Stimulated activated CD4-positive, alpha-beta T cell treated with anti-CD3 and anti-CD28 coated beads, Interleukin-15, amount 100 ng/mL, for 24 hours (primary cell): ENCODE measurements at places on chromosomes 2 and 18.

- no peak for DNase-seq
Observed at GRCh38 chr2:139872032-139872431, 1091.8 kb upstream of the NXPH2 start.

DNA sequence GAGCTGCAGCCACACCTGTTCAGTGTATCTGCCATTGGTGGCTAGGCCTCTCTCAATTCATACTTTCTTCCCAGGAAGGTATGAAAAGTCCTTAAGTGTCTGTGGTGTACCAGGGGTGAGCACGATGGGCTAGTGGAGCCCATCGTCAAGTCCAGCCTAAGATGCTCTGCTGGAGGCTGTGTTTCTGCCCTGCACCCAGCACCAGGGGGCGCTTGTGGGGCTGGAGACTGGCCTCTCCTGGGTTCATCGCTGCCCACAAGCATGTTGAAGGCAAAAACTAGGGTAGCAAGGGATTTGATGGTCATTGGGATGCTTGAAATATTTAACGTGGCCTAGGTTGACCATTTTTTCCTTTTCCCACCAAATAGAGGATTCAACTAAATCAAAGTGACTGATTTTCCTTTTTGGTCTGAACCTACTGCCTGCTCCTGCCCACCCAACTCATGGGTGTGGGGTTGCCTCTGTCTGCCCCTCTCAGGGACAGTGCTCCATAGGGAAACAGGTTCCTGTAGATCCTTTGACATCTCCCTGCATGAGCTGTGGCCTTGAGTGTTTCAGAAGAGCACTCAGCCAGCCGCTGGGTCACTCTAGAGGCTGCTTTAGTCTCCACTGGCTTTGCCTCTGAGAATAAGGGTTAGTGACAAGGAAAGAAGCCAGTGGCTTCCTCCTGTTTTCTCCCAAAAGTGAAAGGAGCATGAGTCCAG lies 59.0 kb downstream of the TPGS2 start:
- DNase-seq, result peak; percentile 23

DNA sequence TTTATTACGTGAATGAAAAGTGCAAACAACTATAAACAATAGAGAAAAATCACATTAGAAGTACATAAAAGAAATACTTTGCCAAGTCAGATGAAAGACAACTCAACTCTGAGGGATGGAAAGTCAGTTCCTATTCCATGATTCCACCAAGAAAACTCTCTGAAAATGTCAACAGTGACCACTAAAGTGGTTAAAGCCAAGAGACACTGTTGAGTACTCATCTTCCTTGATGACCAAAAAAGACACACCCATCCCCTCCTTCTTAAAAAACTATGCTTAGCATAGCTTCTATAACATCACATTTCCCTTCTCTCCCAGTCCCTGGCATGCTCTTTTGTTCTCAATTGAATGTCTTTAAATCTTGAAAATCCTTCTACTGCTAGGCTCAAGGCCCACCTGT lies 160.0 kb downstream of the TCF4 start:
- DNase-seq, result no peak

DNA sequence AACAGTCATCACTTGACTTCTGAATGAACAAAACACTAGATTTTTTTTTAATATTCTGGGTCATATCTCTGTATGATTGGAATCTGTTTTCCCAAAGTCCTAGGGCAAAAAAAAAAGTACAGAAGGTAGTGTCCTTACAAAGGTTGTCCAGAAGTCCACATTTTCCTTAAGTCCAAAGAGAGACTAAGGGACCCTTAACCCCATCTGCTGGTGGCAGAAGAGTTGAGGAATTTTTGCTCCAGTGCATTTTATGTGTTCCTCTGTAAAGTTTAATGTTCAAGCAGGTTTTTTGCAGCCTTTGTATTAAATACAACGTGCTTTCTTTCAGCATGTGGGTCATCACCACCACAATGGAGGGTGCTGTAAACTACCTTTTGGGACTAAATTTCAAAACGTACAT lies 215.9 kb downstream of the SP3 start:
- no peak for DNase-seq

GRCh38 chr2:235592430-235592829 lies 98.6 kb downstream of the AGAP1 start:
- no peak for DNase-seq

GRCh38 chr18:70154591-70155194 lies 50.8 kb downstream of the RTTN start:
- no peak for DNase-seq

DNA sequence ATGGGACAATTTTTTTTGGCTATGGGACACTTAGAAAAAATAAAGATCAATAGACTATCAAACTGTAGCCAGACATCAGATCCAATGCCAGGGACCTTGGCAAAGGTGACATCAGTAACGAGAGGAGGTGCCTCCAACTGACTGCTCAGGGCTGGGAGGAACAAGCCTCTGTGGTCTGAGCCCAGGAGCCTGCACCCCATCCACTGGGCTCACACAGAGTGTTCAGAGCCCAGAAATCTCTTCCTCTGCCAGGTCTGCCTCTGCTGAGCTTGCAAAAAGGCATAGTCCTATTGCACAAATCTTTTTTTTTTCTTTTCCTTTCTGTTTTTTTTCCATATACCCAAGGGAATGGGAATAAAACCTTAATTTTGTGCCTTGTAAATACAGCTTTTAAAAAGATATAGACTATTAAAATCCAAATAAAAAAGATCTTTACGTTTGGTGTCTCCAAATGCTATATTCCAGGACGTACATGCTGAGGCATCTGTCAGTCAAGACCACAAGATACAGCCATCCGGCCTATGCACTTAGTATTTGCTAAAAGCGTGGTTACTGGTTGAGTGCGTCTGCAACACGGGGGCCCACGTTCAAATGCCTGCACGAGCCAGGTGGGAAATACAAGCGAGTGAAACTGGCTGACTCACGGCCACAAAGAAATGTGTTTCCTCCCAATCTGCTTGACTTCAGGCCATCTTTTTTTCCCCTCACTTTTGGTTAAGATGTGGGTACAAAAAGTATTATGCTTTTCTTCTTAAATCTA lies 7.8 kb upstream of the ARHGAP25 start:
- DNase-seq, result peak; percentile 90

DNA sequence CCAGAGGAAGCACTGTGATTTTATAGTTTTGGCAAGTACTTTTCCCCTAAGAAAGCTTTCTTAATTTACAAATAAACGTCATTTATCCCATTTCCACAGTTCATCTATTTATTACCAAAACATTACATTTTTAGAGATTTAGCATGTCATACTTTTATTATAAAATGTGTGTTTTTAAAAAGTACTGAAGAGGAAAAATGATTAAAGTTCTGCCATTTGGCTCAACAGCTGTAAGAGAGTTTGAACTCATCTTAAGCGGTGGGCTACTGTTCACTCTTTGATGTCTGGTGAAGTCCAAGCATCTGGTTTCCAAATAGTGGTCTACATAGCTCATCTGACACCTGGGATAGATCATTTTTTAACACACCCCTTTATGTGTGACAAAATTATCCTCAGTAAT lies 51.3 kb upstream of the TANC1 start:
- no peak for DNase-seq

- DNase-seq, result no peak
Observed at GRCh38 chr2:123521854-123522253, 503.2 kb upstream of the CNTNAP5 start.

- no peak for DNase-seq
Observed at GRCh38 chr2:65198737-65199136, 28.9 kb upstream of the ACTR2 start.

GRCh38 chr2:121705958-121706357 lies 30.7 kb downstream of the NIFK start:
- DNase-seq, result no peak

DNA sequence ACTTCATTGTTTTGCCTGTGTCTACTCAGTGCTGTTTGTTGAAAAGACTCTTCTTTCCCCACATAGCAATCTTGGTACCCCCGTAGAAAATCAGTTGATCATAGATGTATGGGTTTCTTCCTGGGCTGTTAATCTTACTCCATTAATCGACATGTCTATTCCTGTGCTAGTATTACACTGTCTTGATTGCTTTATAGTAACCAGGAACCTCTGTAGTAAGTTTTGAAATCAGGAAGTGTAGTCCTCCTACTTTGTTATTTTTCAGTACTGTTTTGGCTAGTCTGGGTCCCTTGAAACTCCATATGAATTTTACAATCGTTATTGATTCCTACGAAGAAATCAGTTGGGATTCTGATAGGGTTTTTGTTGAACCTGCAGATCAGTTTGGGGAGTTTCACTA lies 78.8 kb upstream of the FAM136A start:
- DNase-seq, result no peak

DNA sequence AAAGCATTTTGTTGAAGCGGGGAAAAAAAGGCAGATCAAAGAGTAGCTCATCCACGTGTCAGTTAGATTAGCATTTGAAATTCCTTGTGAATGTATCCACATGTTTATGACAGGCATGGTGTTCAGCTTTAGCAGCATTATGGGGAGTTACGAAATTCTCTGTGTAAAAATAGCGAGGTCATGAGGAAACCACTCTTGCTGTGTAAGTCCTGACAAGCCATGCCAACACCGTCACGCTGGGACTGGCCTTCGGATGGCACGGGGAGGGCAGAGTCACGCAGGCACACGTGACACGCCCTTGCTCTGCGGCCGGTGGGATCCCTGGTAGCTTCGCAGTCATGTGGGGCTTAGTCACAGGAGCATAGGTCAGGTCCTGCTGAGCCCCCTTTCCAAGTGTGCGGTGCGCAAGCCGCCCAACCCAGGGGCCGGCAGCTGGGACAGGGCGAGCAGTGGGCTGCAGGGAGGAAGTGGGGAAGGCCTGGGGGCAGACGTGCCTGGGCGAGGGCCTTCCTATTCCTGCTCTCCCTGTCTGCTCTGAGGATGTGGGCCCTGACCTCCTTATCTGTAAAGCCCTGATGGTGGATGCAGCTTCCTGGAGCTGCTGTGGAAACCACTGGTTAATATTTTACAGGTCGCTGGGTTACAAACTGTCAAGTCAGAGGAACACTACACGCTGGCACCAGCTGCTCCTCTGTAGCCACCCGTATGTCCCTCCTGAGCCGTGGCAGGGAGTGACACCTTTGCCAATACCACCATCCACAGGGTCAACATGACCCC lies 18.0 kb downstream of the MBP start:
- DNase-seq, result peak; percentile 38

GRCh38 chr18:50775726-50776125 lies 44.1 kb downstream of the MRO start:
- no peak for DNase-seq

- no peak for DNase-seq
Observed at GRCh38 chr2:238220274-238220891, 16.9 kb upstream of the ILKAP start.

DNA sequence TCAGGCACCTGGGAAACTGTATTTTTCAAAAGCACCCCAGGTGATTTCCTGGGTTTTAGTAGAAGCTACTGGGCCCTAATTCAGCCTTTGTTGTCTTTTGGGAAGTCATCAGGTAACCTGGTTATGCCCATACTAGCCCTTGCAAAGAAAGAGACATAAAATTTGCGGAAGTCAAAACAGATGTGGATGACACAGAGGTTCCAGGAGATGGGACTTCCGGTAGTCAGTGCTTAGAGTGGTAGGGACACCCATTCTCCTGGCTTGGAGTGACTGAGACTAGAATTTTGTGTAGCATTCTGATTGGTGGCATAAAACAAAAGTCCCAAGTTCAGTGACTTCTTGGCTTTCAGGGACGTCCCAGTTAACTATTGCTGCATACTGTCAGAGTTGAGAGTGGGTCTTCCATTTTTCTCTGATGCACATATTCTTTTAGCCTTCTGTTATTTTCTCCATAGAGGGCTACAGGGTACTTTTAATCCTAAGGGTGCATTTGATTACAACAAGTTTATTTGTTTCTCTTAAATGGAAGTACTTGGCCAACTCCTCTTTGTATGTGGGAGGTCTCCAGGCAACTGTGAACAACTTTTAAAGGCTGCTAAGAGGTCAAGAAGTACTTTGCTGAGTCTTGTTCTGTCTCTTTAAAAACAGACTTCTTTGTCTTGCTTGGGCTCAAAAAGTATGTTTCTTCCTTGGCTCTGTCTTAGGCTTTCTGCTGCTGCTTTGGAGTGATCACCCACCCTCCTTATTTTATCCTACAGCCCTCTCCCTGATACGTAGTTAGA lies 8.8 kb downstream of the NAB1 start:
- no peak for DNase-seq

GRCh38 chr2:43127208-43127940 lies 99.0 kb downstream of the ZFP36L2 start:
- peak; percentile 96 for DNase-seq

DNA sequence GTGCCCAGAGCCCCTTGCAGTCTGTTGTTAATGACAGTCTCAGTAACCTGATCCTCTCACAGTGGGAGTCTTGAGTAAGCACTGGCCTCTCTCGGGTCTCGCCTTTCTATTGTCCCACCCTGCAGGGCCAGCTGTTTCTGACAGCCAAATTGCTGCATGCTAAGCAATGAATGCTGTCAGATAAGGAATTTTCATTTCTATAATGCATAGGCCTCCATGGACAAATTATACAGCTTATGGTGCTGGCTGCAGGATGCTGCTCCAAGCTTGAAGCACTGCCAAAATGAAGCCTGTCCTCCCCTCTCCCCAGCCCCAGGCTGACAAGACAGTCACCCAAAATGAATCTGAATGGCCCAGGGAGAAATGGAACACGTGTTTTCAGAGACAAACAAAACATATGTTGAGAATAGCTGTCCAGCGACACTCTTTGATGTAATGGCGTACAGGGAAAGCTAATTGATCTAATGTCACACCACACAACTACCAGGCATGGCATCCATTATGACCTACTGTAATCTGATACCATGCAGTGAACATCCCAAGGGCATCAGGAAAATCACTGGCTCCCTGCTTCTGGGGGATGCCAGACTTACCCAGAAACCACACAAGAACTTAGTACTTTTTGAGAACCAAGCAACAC lies 36.8 kb downstream of the ACVR1 start:
- DNase-seq, result no peak

- DNase-seq, result peak; percentile 55
Observed at GRCh38 chr2:84888401-84889276, 7.8 kb upstream of the TRABD2A start.

DNA sequence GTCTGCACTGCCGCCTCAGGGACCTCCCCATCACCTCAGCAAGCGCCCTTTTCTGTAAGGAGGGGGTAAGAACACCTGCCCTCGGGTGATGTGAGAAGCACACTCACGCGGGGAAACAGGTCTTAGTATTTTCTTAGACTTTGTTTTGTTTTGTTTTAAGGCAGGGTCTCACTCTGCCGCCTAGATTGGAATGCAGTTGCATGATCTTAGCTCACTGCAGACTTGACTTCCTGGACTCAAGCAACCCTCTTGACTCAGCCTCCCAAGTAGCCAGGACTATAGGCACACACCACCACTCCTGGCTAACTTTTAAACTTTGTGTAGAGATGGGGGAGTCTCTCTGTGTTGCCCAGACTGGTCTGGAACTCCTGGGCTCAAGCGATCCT lies 37.1 kb downstream of the RAMP1 start:
- no peak for DNase-seq

GRCh38 chr2:59986511-59986910 lies 566.9 kb downstream of the BCL11A start:
- no peak for DNase-seq

GRCh38 chr2:58054264-58054663 lies 7.7 kb downstream of the VRK2 start:
- DNase-seq, result no peak
